ENCODE measurements at places on chromosomes 16 and 17.

DNA sequence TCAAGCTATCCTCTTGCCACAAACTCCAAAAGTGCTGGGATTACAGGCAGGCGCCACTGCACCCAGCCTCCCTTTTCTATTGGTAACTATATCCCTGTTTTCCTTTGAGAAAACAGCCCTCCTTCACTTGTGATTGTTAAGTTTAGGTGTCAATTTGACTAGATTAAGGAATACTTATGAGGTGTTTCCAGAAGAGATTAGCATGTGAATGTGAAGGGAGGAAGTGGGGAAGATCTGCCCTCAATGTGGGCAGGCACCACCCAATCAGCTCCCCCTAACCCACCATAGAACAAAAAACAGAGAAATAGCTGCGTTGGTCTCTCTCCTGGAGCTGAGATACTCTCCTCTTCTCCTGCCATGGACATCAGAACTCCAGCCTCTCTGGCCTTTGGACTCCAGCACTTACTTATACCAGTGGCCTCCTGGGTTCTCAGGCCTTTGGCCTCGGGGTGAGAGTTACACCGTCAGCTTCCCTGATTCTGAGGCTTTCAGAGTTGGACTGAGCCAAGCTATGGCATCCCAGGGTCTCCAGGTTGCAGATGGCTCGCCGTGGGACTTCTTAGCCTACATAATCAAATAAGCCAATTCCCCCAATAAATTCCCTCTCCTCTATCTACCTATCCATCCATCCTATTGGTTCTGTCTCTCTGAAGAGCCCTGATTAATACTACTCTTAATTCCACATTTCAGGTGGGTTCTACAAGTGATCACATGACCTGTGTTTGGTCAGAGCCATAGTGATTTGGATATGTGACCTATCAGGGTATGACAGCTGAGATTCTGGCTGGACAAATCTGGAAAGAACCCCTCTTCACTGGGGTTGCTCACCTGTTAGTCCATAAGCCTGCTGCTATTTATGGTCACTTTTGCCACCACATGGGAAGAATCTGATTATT is 12.0 kb upstream of the STAT3 start:
- DNase-seq: peak; percentile 27

DNA sequence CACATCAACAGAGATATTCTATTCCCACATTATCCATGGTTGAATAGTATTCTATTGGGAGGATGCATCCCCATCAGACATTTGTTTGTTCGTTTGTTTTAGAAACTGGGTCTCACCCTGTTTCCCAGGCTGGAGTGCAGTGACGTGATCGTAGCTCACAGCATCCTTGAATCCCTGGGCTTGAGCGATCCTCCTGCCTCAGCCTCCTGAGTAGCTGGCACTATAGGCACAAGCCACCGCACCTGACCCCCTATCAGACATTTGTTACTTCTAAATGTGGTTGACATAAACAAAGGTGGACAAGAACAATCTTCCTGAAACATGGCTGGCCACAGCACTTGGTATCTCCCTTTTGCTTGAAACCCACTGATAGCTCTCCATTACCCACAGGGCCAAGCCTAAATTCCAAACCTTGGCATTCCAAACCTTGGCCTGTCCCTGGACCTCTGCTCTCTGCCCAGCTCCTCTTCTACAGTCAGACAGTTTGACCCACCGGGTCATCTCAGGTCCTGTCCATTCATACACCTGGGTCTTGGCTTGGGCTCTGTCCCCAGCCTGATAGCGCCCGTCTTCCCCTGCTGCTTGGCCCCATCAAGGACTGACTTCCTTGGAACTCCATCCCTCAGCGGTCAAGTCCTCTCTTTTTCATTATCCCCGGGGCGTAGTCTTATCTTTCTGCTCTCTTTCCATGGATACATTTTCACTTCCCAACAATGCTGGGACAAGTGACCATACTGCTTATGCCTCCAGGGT is 1.5 kb upstream of the PRR29 start:
- no peak for DNase-seq

GRCh38 chr17:34511265-34511664 is 68.1 kb upstream of the TMEM132E start:
- no peak for DNase-seq

- DNase-seq: peak; percentile 63
Observed at GRCh38 chr17:28953444-28954118, 2.3 kb upstream of the PHF12 start.

DNA sequence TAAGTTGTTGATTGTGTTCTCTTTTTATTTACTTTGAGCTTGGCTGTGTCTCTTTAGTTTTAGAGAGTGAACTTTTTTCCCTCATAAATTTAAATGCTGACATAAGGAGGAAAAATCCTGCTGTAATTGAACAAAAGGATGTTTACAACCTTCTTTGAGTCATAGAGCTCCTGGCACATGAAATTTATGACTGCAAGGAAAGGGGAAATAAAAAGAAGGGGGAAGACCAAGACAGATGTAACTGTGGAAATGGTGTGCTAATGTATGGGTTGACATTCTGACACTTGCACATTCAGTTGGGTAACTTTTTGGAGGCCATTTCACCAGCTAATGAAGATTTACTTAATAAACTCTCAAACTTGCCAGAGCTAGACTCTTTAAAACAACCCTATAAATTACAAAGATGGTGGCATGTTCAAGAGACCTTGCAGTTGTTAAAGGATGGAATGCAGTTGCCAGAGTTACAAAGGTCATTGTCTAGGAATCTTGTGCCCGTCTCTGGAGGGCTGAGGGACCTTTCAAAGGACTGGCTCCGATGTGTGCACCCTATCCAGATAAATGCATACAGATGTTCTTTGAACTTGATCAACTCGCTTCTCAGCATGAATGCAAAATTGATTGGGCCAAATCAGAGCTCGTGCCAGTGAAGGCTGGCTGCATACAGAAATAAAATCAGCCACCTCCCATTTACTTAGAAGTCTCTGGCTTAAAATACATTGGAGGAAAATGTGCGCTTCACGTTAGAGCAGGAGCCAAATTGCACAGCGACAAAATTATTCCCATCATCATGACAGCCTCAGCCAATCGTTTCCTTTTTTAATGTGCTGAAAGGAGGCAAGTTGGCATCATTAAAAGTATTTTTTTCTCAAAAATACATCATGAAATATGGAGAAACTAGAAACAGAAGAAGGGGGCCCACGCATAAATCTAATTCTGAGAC is 289.0 kb upstream of the XYLT1 start:
- no peak for DNase-seq

DNA sequence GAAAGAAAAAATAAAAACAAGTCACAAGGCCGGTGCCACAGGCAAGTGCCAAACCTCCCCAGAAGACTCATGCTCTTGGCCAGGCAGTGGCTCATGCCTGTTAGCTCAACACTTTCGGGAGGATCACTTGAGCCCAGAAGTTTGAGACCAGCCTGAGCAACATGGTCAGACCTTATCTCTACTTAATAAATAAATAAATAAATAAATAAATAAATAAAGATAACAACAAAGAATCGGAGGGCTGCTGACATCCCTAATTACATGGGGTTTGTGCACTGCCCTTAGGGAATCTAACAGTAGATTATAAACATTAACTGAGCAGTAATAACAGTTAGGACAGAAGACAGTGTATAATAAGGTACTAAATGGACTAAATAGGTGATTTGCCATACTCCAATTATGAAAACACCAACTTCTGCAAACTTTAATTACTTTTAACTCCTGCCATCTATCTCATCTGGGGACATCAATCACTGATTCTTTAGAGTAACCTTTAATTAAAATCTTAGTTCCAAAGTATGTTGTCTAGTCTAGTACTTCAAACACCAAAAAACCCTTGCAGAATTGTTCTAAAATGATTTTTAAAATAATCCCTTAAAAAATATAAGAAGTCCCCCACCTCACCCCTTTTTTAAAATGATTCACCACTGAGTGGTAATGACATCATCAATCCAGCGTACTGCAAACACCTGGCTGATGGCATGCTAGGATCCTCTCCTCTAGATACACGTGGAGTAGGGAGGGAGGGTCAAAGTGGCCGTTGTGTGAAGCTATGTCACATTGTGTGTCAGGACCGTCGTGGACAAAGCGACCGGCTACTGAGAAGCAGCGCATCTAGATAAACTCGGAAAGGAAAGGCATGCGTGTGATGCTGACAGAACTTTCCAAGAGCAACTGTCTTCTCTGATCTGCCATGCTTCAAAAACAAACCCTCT is 28.5 kb downstream of the CYTH1 start:
- DNase-seq: no peak

DNA sequence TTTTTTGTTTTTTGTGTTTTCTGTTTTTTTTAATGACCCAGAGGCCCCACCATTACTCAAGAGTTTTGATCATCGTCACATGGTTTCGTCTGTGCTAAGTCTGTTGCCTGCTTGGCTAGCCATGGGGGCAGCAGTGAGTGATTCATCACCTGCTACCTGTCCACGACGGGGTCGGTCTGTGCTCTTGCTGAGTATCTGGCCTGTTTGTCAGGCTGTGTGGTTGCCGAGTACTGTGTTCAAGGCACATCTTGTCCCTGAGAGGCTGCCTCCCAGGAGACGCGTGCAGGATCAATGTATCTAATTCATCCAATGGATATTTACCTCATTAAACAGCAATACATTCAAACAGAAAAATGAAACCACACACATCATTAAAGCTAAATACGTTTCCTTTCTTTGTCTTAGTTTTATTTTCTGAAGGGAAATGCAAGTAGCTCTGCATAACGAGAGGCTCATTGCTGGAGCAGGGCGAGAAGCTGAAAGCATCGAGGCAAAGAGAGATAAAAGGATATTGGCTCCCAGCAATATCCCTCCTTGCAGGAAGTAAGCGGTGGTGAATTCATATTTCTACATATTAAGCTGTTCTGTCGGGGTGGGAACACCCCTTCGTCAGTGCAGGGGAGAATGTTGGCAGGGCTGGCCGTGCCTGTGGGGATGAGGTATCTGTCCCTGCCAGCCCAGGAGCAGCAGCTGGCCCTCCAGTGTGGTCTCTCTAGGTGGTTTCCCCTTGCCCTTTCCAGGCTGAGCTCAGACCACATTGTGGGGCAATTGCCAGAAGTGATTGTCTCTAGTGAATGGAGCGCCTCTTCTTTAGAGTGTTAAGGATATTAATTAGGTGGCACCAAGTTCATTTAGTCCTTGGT is 166.2 kb upstream of the ASIC2 start:
- DNase-seq: no peak

GRCh38 chr17:34245351-34245905 is 9.7 kb upstream of the CCL2 start:
- no peak for DNase-seq

- DNase-seq: no peak
Observed at GRCh38 chr16:89112377-89113151, 18.9 kb downstream of the ACSF3 start.

DNA sequence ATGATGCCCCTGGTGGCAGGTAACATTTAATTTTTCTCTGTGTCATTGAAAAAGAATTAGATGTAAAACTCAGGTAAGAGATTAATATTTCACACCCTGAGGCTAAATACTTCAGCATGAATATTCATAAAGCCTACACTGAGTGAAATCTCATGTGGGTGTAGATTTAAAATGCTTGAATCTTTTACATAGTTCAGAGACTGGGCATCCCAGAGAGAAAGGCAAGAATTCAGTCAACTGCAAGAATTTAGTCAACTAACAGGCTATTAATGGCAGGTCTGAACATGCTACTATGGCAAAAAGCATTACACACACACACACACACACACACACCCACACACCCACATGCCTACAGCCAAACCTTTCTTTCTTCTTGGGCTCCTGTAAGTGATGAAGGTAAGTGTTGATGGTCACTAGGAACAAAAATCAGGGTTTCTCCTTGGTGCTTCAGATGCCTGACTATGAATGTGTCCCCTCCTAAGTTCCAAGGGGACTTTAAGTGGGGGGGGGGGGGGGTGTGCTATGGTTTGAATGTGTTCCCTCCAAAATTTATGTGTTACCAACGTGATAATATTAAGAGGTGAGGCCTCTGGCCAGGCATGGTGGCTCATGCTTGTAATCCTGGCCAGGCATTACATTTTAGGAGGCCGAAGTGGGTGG is 63.7 kb upstream of the PSMD7 start:
- DNase-seq: no peak

DNA sequence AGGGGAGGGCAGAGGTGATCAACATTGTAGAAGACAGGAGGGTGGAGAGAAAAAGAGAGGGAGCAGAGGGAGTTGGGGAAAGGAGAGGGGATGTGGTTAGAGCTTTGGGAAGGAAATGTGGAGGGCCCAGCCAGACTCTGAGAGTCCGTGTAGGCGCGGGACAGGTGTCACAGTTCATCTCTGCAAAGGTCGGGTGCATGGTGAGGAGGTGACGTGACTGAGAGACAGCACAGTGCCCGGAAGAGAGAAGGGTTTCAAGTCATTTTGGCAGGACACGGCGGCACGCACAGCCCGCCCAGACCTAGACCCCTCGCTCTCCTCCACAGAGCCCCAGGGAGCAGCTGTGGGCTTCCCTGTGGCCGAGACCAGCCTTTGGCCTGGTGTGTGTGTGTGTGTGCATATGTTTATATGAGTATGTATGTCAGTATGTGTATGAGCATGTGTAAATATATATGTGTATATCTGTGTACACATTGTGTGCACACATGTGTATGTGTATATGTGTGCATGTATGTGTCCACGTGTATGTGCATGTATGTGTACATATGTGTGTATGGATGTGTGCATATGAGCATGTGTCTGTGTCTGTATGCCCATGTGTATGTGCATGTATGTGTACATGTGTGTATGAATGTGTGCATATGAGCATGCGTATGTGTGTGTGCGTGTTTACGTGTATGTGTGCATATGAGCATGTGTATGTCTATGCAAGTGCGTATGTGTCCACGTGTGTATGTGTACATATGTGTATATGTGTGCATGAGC is 104.6 kb downstream of the SEC14L1 start:
- no peak for DNase-seq

DNA sequence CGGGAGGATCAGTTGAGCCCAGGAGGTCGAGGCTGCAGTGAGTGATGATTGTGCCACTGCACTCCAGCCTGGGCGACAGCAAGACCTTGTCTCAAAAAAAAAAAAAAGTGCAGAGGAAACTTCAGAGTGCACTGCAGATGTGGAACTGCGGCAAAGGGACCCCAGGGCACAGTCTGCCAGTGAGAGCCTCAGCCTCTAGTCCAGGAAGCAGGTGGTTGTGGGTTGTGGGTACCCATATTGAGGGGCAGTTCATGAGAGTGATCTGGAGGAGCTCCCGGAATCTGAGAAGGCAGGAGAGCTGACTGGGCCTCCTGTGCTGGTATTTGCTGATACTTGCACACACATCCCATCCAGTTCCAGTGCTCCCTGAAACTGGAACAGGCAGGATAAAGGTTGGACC is 13.1 kb downstream of the FOXN1 start:
- DNase-seq: no peak

- no peak for DNase-seq
Observed at GRCh38 chr16:68539711-68540239, 684 bp downstream of the ZFP90 start.

DNA sequence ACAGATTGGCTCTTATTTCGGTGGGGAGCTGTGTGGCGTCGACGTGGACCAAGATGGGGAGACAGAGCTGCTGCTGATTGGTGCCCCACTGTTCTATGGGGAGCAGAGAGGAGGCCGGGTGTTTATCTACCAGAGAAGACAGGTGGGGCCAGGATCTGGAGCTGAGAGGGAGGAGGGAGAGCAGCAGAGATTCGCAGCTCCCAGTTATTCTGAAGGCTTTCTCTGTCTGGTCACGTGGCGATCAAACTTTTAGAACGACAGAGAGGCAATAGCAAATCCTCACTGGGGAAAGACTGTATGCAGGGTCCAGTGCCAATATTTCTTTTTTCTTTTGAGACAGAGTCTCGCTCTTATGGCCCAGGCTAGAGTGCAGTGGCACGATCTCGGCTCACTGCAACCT is 22.2 kb downstream of the ITGAL start:
- no peak for DNase-seq

- no peak for DNase-seq
Observed at GRCh38 chr17:43784628-43785101, 4.4 kb downstream of the CFAP97D1 start.

GRCh38 chr17:32903774-32904673 is 23.9 kb upstream of the TMEM98 start:
- DNase-seq: no peak

GRCh38 chr17:40316571-40317344 is 7.8 kb downstream of the RARA start:
- DNase-seq: peak; percentile 16

Data from NCI-H524 (cell line).